ENCODE measurements at places on chromosomes 1 and 21. TPM values are rescaled to one million over a fixed set of nuclear protein-coding genes. Genes with fewer than 3 reads are reported as not detected.

Gene TMEM81
- 1.0 TPM for total RNA-seq

Gene FCMR
- 3.3 TPM for total RNA-seq

Gene ICOSLG
- 0.42 TPM for total RNA-seq

Gene HES5
- total RNA-seq = 0.33 TPM
